Kidney glomerular epithelial cell (primary cell): ENCODE measurements at places on chromosomes 11 and 22.

DNA sequence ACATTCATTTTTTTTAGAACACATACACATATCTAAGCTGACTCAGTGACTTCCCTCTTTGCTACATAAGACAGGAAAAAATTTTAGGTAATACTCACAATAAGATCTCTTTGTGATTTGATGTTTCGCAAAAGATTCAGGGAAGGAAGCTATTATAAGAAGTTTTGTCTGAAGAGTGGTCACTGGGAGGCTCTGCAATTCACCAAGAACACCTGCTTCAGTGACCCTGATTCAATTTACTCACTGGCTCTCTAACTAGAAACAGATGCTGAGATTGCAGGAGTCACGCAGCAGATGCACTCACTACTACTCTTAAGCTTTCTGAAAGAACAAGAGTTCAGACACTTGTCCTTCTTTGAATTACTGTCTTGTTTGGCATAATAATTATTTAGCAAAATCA lies 193.6 kb upstream of the DDI1 start:
- no peak for DNase-seq

- DNase-seq: peak; percentile 23
These were observed 273.2 kb downstream of the TENM4 start for GRCh38 chr11:79167510-79168188.

GRCh38 chr11:132187386-132187785 lies 817.0 kb downstream of the NTM start:
- DNase-seq: no peak

DNA sequence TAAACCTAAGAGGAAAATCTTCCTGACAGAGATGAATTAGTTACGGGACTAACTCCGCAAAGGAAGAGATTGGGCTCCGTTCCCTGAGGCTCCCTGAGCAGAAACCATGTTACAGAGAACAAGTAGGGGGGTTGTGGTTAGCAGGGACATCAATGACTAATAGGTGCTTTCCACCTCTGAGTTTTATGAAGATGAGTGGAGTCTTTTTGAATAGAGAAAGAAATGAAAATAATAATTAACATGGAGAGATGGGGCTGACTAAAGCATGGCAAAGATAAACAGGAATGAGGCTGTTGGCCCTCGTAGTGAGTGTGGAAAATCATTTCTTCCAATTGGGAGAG lies 47.5 kb upstream of the PICALM start:
- peak; percentile 98 for DNase-seq

- no peak for DNase-seq
These were observed 26.3 kb downstream of the RPS6KA4 start for GRCh38 chr11:64384981-64385944.

GRCh38 chr22:25448435-25449051 lies 115.9 kb upstream of the GRK3 start:
- DNase-seq: no peak

DNA sequence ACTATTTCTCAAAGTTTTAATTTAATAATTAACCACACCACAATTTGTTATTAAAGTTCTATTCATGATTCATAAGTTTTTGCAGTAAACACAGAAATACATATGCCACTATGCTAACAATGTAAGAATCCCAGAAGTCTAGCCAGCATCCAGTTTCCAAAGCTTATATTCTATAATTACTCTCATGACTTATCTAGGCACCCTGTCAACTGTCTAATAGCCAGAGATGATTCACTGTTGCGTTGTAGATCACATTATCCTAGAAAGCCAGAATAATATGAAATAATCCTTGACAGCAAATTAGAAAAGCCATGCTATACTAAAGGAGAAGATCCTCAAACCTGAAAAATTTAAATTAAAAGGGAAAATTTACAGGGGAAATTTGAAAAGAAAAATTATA lies 141.0 kb downstream of the SOX6 start:
- no peak for DNase-seq

GRCh38 chr11:10777806-10778205 lies 26.8 kb downstream of the CTR9 start:
- no peak for DNase-seq

- DNase-seq: no peak
These were observed 936.2 kb upstream of the CHORDC1 start for GRCh38 chr11:91158891-91159537.

DNA sequence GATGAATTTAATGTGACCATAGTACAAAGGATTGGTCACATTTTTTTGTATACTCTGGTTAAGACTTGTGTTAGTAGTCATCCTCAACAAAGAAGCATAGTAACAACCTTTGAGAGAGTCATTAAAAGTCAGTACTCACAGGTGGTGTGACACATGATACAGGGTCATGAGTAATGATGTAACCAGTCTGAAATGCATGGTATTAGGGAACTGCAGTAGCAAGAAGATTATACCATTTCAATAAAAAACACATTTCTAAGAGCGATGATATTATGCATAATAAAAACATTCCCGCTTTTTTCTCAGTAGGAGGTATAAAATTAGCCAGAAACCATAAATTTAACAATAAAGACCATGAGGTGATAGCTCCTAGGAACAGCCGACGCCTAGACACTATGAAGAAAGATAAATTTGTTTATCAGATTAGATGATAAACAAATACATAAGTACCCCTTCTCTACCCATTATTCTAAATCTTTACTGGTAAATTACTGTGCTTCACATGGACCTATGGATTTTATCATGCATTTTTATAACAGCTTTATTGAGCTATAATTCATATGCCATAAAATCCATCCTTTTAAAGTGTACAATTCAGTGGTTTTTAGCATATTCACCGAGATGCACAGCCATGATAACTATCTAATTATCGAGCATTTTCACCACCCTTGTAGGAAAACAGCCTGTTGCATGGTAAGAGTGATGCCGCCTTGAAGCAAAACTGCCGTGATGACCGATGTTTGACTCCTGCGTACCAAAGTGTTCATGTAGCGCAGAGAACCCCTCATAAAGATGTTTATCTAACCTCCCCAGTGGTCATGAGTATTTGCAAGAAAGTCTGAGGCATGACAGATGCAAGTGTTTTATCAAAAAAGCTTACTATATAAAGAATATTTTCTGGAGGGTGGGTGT lies 41.8 kb downstream of the TMPRSS5 start:
- peak; percentile 94 for DNase-seq

- peak; percentile 90 for DNase-seq
These were observed 21.0 kb downstream of the C22orf31 start for GRCh38 chr22:29040385-29041275.

DNA sequence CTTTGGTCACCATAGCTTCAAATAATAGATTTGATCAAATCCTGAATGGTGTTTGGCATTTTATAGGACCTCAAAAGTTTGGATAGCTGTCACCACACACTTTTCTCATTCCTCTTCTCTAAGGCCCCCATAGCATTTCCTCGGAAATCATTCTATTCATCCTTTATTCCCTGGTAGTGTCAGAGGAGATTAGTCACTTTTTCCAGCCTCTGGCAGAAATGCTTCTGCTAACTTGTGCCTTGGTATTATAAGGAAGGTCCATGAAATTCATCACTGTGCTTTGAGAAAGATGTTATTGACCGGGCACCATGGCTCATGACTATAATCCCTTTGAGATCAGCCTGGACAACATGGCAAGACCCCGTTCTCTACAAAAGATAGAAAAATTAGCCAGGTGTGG lies 19.7 kb upstream of the NUP160 start:
- DNase-seq: no peak

DNA sequence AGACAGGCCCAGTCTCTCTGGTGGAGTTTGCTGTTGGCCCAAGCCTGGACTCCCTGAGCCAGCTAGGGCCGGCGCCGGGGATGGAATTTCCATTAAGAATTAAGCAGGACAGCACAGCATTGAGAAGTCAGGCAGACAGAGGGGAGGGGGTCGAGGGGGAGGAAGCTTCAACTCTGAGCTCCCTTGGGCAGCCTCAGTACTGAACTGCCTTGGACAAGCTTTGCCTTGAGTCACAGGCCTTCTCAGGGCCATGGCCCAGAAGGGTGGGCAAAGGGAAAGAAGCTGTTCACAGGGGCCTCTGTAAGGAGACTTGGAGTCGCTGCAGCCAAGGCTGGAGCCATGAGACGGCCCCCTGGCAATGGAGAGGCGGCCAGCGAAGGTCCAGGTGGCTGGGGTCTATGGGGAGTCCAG lies 2.6 kb upstream of the INSC start:
- DNase-seq: no peak

- DNase-seq: no peak
These were observed 70.9 kb downstream of the SLC35F2 start for GRCh38 chr11:107787733-107788132.

DNA sequence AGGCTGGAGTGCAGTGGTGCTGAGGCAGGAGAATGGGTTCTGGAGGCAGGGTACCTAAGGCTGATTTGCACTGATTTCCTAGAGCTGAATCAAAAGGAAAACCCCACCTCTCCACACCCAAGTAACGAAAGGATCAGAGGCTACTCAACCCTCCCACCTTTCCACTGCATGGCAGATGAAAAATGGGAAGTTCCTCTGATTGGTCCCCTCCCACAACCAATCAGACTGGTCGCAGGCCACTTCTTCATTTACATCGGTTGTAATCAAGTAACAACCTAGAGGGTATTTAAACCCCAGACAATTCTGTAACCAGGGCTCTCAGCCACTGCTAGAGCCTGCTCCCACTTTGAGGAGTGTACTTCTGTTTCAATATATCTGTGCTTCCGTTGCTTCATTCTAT lies 18.6 kb upstream of the PARVB start:
- DNase-seq: no peak

GRCh38 chr11:15662285-15662684 lies 547.6 kb downstream of the INSC start:
- no peak for DNase-seq

- no peak for DNase-seq
These were observed 66.2 kb downstream of the GAS2 start for GRCh38 chr11:22732588-22732987.

GRCh38 chr11:19374151-19374569 lies 133.4 kb upstream of the E2F8 start:
- DNase-seq: peak; percentile 92

DNA sequence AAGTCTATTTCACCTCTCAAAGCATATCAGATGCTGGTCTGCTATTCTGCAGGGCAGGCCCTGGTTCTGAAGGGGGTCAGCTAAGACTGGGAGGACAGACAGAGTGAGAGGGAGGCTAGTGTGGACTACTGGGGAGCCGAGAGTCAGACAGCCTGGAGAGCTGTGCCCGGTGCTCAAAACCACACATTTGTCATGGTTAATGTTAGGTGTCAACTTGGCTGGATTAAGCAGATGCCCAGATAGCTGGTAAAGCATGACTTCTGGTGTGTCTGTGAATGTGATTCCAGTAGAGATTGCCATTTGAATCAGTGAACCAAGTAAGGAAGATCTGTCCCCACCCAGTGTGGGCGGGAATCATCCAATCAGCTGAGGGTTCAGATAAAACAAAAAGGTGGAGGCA lies 102.6 kb downstream of the SNX19 start:
- DNase-seq: no peak

GRCh38 chr22:49968313-49968830 lies 7.8 kb downstream of the PIM3 start:
- no peak for DNase-seq

DNA sequence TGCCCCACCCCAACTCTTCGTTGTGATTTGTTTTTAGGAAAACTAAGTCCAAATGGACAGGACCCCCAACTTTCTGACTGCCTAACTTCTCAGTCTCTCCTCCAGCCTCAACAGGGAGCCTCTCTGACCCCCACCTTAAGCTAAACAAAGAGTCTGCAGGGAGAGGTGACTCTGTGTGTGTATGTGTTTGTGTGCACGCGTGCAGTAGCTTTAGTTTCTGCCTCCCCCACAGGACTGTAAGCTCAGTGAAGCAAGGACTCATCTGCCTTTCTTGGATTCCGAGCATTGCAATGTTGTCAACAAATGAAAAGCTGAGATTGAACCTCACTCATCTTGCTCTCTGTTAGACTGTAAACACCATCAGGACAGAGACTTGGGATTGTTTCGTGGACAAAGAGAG lies 7.9 kb downstream of the SNAP29 start:
- peak; percentile 69 for DNase-seq

DNA sequence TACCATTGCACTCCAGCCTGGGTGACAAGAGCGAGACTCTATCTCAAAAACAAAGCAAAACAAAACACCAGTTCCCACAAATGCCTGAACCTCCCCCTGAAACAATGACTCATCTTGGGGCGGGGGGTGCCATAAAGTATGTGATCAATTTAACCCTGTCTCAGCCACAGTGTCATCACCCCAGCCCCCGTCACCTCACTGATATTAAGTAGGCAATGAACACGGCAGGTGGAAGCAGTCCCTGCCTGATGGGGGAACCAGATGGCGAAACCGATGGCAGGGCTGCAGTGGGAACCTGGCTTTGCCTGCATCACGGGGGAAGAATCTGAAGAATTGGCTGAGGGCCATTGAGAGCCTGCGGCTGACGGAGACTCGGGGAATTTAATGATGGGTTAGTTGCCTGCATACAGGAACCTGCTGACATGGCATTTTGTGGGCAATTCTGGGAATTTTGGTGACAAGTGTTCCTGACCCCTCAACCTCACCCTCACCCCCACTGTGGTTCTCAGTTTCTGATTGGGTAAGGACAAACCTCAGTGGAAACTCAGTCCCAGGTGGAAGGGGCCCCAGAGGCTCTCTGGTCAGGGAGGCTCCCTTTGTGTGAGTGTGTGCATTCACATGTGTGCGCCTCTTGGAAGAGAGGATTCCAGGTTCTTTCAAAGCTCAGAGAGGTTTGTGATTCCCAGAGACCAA lies 39.1 kb upstream of the SHISAL1 start:
- peak; percentile 92 for DNase-seq

DNA sequence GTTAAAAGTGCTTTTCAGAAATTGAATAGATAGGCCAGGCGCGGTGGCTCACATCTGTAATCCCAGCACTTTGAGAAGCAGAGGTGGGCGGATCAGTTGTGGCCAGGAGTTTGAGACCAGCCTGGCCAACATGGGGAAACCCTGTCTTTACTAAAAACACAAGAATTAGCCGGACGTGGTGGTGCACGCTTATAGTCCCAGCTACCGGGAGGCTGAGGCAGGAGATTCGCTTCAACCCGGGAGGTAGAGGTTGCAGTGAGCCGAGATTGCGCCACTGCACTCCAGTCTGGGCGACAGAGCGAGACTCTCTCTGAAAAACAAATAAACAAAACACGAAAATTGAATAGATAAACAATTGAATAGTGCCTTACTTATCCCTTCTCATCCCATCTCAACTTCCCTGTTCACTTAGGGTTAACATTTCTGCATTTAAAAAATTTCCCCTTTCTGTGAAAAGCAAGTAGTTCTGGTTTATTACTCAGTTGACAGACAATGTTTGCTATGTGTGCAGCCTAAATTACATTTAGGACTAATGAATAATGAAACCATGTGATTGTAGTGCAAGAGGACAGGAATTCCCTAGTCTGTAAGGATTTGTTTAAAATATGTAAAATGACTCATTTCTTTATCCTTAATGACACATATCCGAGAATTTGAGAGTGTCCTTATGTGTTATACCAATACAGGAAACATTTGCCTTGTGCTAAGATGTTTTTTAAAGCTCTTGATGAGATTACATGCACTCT lies 6.0 kb downstream of the RNF169 start:
- peak; percentile 72 for DNase-seq

GRCh38 chr11:31060880-31061279 lies 308.7 kb downstream of the DCDC1 start:
- DNase-seq: peak; percentile 5

GRCh38 chr11:120900643-120901042 lies 123.3 kb upstream of the TBCEL start:
- DNase-seq: no peak

- no peak for DNase-seq
These were observed 9.5 kb downstream of the PCNX3 start for GRCh38 chr11:65624931-65625627.
